ENCODE measurements at places on chromosomes 4 and X.

- no peak for DNase-seq
Observed at GRCh38 chr4:5630762-5631161, 77.6 kb downstream of the EVC2 start.

GRCh38 chr4:7187168-7187535 is 5.2 kb upstream of the SORCS2 start:
- no peak for DNase-seq

GRCh38 chrX:107485013-107485412 is 35.6 kb downstream of the FRMPD3 start:
- DNase-seq = no peak

DNA sequence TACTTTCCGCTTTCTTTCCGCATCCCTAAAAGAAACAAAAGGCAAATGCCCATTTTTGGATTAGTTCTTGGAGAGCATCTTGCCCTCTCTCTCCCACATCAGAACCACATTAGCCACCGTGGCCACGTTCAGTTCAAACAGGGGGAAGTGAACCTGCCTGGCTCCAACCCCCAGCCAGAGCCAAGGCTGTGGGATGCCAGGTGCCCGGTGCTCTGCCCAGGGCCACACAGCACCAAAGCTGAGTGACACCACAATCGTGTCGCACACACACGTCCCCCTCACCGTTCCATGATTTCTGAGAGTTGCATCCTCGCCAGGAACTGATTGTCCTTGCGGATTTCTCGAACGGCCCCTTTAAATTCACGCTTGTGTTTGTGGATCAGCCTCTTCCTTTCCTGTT is 24.3 kb downstream of the NOP14 start:
- no peak for DNase-seq

- no peak for DNase-seq
Observed at GRCh38 chr4:138910914-138911336, 104.7 kb upstream of the NOCT start.
